ENCODE measurements at places on chromosomes 3 and 15. TPM values are rescaled to one million over a fixed set of nuclear protein-coding genes. Genes with fewer than 3 reads are reported as not detected.

Gene LRRC34
- 2.2 TPM for total RNA-seq

Gene TBL1XR1
- 225 TPM for total RNA-seq

Gene CCR9
- not detected for total RNA-seq

Gene DPPA2
- not detected for total RNA-seq

Gene MUC20
- total RNA-seq: 8.4 TPM
